ENCODE measurements at places on chromosomes 6 and 20.

DNA sequence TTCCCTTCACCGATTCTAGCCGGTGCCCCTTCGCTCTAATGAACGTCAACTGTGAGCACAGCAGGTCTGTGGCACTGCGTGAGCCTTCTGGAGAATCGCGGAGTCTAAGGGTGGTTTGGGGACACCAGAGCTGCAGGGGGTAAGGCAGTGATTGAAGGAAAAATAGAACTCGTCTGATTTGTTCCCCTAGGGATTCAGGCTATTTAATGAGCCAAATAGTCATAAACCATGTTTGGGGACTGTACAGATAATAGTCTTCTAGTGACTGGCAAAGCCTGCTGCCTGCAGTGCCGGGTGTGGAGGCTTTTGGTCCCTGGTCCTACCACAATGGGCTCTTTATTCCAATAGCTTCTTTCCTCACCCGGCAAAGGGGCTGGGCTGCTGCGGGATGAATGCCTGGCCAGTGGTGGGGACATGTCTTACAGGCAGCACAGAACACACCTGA is 11.1 kb upstream of the NTSR1 start:
- no peak for DNase-seq

GRCh38 chr20:51446230-51446629 is 96.3 kb downstream of the NFATC2 start:
- no peak for DNase-seq

- peak; percentile 27 for DNase-seq
Observed at GRCh38 chr6:170584954-170585498, 589 bp upstream of the PDCD2 start.

GRCh38 chr20:50292079-50292590 is 101.5 kb downstream of the CEBPB start:
- DNase-seq: no peak

DNA sequence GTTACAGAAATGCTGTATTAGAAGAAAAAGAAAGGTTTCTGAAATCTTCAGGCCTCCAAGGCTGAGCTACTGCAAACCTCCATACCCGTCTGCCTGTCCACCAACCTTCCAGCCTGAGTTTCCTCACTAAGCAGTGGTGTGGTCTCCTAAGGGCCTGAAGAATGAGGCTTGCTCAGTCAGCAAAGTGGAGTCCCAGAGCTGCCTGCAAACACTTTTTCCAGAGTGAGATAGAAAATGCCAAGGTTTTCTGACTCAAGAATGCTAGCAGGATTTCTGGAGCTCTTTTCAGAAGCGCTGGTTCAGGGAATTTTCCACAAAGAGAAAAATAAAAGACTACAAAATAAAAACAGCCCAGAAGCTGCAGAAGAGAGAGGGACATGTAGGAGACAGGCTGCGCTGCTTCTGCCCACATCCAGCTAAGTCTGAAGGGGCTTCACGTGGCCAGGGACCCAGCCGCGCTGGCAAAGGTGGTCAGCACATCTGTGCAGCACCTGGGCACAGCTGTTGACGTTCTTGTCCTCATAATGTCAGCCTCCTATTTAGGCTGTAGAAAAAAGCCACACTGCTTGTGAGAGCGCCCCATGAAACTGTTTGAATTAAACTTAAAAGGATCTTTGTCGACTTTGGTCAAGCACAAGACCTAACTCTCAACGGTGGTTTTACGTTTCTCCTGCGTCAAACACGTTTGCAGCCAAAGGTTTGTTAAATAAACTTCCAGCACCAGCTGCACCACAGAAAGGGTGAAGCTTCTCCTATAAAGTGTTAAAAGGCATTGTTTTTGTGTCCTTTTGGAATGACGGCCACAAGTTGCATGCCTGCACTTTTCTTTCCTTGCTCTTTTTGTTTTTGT is 209.0 kb downstream of the THBS2 start:
- DNase-seq: no peak

DNA sequence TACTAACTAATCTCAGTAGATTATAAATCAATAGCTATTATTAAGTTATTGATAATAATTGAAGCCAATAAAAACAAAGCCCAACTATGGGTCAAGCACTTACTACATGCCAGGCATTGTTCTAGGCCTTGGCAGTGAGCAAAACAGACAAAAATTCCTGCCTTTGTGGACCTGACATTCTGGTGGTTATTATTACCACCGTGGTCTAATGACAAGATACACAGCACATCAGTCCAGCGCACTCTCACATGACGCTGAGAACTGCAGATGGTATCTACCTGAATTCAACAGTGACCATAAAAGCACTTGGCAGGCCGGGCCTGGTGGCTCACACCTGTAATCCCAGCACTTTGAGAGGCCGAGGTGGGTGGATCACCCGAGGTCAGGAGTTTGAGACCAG is 121.4 kb downstream of the ZMYND8 start:
- no peak for DNase-seq

GRCh38 chr6:13001927-13002326 is 285.4 kb downstream of the PHACTR1 start:
- DNase-seq: no peak

Data from right renal pelvis (tissue), 4 donors.